ENCODE measurements at places on chromosomes 1 and 21. TPM values are rescaled to one million over a fixed set of nuclear protein-coding genes. Genes with fewer than 3 reads are reported as not detected.

MCOLN2 gene
- 22.5 TPM for total RNA-seq

FALEC gene
- total RNA-seq, result 1.0 TPM

TSACC gene
- total RNA-seq, result 3.6 TPM

GJA4 gene
- not detected for total RNA-seq

UBL4B gene
- total RNA-seq, result not detected

REN gene
- total RNA-seq, result not detected

PIK3R3 gene
- total RNA-seq, result 36.3 TPM

ANGPTL1 gene
- not detected for total RNA-seq

CA6 gene
- total RNA-seq, result not detected

A3GALT2 gene
- not detected for total RNA-seq

RIPPLY3 gene
- 1.2 TPM for total RNA-seq

GPR153 gene
- total RNA-seq, result 5.5 TPM

PADI2 gene
- total RNA-seq, result 507 TPM

NKAIN1 gene
- 1.7 TPM for total RNA-seq

RIMS3 gene
- 5.7 TPM for total RNA-seq

PDZK1IP1 gene
- not detected for total RNA-seq

PRR9 gene
- not detected for total RNA-seq

RXRG gene
- total RNA-seq, result not detected

PTPN7 gene
- 0.33 TPM for total RNA-seq

RNF186 gene
- total RNA-seq, result not detected

TDRD5 gene
- 2.4 TPM for total RNA-seq

OR6N2 gene
- not detected for total RNA-seq

LIN9 gene
- 11.4 TPM for total RNA-seq

AQP10 gene
- total RNA-seq, result not detected

VASH2 gene
- 1.7 TPM for total RNA-seq

TSPEAR gene
- total RNA-seq, result not detected

OR10X1 gene
- not detected for total RNA-seq

STIL gene
- total RNA-seq, result 31.6 TPM

CCDC18 gene
- total RNA-seq, result 11.6 TPM

CNR2 gene
- not detected for total RNA-seq

CADM3 gene
- 0.28 TPM for total RNA-seq

STUM gene
- 0.03 TPM for total RNA-seq

ACTA1 gene
- not detected for total RNA-seq

NCMAP gene
- total RNA-seq, result 0.33 TPM

LRRC71 gene
- total RNA-seq, result 0.77 TPM

AMY2B gene
- 1.1 TPM for total RNA-seq

MAPKAPK2 gene
- total RNA-seq, result 72.4 TPM

AADACL3 gene
- total RNA-seq, result not detected

OR2L8 gene
- total RNA-seq, result not detected

PROK1 gene
- total RNA-seq, result not detected

GGPS1 gene
- 60.6 TPM for total RNA-seq

LCE3E gene
- total RNA-seq, result not detected

AGTRAP gene
- 57.0 TPM for total RNA-seq

TGFB2 gene
- total RNA-seq, result 58.9 TPM

COPA gene
- 118 TPM for total RNA-seq

OPRD1 gene
- 5.4 TPM for total RNA-seq

AKR7A3 gene
- total RNA-seq, result 1.4 TPM

GPR37L1 gene
- total RNA-seq, result 0.44 TPM

OR2T33 gene
- total RNA-seq, result not detected

TOE1 gene
- total RNA-seq, result 14.3 TPM

LAX1 gene
- total RNA-seq, result not detected

KRTAP19-8 gene
- total RNA-seq, result not detected

KRTAP10-7 gene
- not detected for total RNA-seq

DMBX1 gene
- 0.05 TPM for total RNA-seq

GBP6 gene
- total RNA-seq, result not detected

FCRL2 gene
- not detected for total RNA-seq

SH3D21 gene
- 18.9 TPM for total RNA-seq
